Stimulated activated CD4-positive, alpha-beta T cell treated with anti-CD3 and anti-CD28 coated beads, Interleukin-15, amount 100 ng/mL, for 48 hours (primary cell): ENCODE measurements at places on chromosomes 12 and 14.

GRCh38 chr14:29941401-29941800, 13.8 kb upstream of the PRKD1 start:
- DNase-seq = no peak

DNA sequence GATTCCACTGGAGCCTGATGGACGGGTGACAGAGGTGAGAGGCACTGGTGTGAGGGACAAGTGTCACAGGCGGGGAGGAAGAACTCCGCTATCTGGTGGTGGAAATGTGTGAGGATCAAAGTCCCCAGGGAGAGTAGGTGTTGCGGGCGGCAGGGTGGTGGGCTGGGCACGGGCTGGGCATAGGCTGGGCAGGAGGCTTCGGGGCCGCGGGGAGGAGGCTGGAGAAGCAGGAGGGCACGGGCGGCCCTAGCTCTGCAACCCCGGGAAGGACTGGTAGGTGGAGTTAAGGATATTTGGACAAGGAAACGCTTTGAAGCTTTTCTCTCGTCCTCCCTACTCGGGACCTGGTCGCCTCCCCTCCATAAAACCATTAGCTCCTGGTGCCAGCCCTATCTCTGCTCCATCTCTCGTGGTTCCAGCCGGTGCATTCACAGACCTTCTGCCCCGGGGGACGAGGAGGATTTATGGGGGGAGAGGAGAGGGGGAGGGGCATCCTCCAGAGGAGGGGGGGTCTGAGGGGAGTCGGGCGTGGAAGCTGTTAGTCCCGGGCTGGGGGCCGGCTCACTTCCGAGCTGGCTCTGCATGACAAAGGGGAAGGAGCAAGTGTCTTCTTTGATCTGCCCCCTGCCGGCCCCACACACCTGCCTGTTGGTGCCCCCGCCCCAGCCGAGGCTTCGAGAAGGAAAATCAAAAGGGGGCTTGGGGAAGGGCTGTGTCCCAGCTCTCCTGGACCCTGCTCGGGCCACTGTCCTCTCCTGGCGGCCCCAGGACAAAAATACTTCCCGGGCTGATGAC, 504 bp downstream of the WNT5B start:
- DNase-seq = no peak

- DNase-seq = no peak
Measured at GRCh38 chr12:7297865-7298264, 6.0 kb upstream of the ACSM4 start.

- DNase-seq = no peak
Measured at GRCh38 chr12:1885599-1886245, 32.7 kb downstream of the CACNA2D4 start.

DNA sequence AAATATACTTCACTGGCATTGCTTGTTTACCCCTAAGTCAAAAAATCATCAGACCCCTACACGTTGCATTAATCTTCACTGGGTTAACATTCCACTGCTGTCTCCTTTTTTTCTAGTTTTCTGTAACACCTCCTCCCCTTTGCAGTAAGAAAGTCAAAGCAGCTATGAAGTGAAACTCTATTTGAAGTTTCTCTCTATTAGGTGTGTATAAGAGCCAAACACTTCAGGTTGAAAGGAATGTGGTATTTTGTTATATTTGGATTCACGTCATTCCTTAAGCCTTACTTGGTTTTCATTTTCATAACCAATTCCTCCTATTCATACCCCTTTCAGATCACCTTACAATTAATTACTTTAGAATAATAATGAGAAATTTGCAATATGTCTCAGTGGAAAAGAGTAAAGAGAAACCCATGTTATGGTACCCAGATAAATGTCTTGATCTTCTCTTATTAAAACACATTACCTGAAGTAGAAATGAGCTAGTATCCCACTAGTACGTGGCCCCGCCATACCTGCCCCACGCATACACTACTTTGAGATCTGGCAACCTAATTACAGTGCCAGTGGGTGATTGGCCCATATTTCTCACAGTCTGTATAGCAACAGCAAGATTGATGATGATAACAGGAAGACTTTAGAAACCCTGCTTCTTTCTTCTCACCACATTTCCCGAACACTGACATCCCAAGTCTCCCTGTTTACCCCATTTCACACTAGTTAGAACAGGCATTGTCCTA, 236.4 kb upstream of the RGS6 start:
- no peak for DNase-seq
